Stimulated activated naive CD4-positive, alpha-beta T cell (primary cell): ENCODE measurements at places on chromosomes 2 and 18.

- no peak for DNase-seq
These were observed 132.3 kb downstream of the RTP5 start for GRCh38 chr2:242001853-242002252.

DNA sequence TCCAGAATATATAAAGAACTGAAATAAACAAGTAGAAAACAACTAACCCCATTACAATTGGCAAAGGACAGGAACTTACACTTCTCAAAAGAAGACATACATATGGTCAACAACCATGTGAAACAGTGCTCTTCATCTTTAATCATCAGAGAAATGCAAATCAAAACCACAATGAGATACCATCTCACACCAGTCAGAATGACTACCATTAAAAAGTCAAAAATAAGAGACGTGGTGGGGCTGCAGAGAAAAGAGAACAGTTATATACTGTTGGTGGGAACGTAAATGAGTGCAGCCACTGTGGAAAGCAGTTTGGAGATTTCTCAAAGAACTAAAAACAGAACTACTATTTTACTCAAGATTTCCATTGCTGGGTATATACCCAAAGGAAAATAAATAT, 1696.3 kb upstream of the TMEFF2 start:
- no peak for DNase-seq

DNA sequence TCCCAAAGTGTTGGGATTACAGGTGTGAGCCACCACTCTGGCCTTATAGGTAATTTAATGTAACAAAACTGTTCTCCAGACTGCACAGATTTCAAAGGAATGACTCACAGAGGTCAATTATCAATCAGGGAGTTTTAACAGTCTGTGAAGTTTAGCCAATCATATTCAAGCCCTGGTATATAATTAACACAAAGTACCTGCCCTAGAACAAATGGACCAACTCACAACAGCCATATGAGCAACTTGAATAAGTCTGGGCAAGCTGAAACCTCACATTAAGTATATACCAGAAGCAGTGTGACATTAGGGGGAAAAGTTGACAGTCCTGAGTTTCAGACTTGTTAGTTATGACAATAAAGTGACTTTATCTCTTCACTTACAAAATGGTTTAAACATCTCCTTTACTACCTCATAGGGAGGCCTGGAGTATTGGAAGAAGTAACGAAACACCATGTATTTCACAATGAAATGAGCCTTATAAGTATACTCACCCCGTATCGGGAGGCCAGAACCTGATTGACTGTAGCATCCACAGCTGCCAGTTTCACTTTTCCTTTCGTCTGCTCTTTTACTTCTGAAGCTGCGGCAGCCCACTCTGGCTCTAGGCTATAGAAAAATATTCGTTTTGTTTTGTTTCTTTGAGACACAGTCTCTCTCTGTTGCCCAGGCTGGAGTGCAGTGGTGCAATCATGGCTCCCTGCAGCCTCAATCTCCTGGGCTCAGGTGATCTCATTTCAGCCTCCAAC, 22.2 kb downstream of the PDIA6 start:
- DNase-seq = no peak

- DNase-seq = no peak
These were observed 59.9 kb downstream of the SH3RF3 start for GRCh38 chr2:109188898-109189297.

GRCh38 chr2:207156451-207157161, 9.1 kb downstream of the KLF7 start:
- no peak for DNase-seq

DNA sequence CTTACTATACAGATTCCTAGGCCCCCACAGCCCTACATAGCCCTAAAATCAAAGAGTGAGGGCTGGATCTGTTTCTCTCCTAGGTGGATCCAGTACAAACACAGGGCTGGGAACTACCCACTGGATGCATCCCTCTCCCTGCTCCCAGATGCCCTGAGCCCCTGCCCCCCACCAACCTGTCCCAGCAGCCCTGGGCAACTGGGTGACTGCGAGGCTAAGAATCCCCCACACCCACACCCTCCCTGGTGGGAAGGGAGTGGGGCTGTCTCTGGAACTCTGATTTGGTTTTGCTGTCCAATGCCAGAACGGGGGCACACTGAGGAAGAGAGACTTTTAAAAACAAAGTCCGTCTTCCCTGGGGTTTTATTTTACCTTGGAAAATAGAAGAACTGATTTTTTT, 113.1 kb downstream of the SMAD7 start:
- DNase-seq = no peak

GRCh38 chr2:54638103-54638502, 85.4 kb upstream of the EML6 start:
- no peak for DNase-seq

- DNase-seq = no peak
These were observed 36.5 kb upstream of the HTR2B start for GRCh38 chr2:231161252-231161839.

DNA sequence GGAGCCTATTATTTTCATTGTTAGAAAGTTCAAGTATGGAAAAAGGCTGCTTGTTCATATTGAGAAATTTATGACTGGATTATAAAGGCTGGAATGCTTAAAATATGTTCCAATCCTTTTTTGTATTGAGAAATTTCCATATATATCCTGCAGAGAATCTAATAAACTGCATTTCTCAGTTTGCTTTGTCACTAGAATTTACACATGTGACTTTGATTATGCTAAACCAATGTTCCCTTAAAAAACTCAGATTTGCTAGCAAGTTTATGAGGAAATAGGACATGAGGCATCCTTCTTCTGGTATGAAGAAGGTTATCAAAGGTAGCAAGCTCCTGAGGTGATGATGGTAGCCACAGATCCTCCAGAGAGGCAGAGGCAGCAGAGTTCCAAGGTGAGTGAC, 29.2 kb upstream of the DSEL start:
- DNase-seq = no peak

- DNase-seq = no peak
These were observed 13.9 kb downstream of the CNDP2 start for GRCh38 chr18:74509856-74510769.

DNA sequence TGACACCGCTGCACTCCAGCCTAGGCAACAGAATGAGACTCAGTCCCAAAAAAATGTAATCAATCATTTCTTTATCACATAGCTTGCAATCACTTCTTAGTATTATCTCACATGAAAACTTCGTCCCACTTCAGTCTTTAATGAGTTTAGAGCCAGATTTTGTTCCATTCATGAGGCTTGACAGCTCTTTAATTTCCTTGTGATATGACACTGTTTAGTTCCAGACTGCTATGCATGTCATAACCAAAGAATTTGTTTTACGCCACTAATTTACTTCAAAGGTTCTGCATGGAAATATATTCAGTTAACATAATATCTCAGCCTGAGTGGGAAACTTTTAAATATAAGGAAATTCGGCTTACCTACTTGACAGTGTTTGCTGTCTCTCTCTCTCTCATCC, 113.1 kb downstream of the ZNF532 start:
- no peak for DNase-seq

DNA sequence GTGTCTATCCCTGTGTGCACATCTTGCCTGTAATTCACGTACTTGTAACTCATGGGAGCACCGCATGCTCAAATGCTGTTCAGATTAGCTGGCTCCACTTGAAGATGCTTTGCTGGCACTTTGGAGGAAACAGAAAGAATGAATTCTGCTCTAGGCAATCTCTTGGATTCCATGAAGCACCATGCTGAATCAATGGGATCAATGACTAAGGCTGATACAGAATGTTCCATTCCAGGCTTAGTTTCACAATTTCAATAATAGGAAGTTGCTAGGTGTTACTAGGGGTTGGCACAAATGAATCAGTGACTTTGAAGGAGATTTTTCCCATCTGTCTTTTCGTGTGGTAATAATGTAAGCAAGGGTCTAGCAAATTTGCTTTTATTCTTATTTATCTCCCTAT, 328.8 kb downstream of the OSR1 start:
- DNase-seq = no peak

DNA sequence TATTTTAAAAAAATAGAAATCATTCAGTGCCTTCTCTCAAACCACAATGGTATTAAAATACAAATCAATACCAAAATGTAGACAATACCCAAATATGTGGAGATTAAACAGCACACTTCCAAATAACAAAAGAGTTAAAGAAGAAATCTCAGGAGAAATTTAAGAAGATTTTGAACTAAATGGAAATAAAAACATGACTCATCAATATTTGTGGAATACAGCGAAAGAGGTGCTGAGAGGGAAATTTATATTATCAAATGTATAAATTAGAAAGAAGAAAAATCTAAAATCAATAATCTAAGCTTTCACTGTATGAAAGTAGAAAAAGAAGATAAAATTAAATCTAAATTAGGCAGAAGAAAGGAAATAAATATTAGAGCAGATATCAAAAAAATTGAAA, 233.1 kb downstream of the RPIA start:
- no peak for DNase-seq

DNA sequence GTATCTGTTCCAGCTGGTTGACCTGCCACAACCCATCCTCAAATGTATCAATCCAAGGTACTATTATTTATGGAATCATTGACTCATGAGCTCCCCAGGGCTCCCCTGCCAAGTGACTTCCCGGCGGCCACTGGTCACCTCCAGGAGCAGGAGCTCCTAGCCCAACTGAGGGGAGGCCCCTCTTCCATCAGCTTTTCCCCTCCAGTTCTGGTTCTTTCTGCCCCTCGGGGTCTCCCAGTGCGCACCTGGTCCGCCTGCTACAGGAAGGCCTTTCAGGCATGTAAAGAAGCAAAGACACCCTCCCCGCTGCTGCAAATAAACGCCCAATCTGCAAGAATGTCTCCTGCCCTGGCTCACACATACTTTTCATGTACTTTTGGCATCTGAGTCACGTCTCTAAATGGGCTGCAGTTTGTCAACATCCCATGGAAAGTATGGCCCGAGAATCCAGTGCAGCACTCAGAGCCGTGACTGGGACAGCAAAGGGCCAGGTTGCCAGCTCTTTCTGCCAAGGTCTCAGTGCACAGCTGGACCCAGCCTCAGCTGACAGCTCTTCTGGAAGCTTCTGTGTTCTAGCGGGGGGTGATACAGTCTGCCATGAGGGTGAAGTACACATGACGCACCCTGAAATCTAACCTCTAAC, 41.4 kb downstream of the KLHL29 start:
- no peak for DNase-seq

DNA sequence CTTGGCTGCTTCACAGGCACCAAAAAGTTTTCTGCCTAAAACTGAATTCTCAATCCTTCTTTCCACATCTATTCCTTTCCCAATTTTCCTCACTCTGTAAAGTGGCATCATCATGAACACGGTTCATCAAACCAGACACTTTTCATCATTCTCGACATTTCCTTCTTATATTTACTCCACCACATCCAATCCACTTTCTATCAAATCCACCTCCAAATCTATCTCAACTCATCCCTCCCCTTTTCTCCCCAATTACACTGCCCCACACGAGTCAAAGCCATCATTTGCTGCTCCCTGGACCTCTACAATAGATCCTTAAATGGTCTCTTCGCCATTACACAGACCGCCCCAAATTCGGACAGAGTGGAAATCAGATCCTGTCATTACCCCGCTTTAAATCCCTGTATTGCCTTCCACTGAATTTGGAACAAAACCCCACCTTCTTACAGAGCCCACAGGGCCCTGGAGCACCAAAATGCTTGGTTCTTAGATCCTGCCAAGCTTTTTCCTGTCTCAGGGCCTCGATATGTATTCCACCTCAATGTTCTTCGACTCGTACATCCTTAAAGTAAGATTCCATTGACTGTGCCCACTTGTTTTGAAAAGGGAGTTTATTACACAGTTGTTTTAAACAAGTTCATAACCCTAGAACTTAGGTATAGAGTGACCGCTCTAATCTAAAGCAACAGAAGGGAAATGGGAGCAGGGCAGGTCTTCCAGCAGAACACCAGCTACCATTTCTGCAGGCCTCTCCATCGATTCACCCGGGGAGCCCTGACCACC, 856 bp downstream of the ACAA2 start:
- no peak for DNase-seq

DNA sequence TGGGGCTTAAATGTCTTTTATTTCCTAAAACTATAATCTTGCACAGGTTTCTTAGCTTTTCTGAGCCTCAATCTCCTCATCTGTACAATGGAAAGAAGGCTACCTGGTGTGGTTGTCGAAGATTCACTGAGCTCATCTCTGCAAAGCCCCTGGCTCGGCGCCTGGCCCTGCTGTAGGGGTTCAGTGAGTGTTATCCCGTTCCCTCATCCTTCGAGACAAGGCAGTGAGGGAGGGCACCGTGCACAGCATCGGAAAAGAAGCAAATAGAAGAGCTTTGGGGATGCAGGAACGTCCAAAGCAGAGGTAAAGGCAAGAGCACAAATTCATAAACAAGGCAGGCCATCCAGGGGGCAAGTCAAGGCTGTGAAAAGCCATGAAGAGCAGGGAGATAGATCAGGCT, 41.2 kb upstream of the ATG16L1 start:
- DNase-seq = no peak

DNA sequence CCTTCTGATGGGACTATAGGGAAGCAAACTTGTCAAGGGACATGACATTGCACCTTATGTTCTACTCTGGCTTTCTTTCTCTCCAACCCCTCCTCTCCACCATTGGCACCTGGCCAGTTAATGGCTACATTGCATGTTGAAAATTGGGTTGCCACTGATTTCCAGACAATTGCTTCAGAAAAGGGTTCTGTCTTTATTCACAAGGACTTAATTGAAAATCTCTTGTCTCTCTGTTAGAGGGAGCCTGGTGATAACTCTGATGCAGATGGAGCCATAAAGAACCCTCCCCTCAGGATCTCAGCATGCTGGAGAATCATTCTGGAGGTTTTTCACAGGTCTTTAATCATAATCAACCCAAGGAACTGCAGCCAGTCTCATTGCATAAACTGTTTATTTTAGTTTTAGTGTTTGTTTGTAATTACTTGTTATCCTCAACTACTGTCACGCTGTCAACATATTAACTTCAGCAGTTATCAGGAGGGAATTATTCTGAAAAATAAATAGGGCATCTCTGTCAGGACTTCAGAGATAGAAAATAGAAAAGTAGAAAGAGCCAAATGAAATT, 316.8 kb downstream of the RIT2 start:
- no peak for DNase-seq

- DNase-seq = no peak
These were observed 207.6 kb upstream of the VWC2L start for GRCh38 chr2:214203214-214203613.

GRCh38 chr18:22872900-22873537, 60.1 kb upstream of the RBBP8 start:
- DNase-seq = no peak

DNA sequence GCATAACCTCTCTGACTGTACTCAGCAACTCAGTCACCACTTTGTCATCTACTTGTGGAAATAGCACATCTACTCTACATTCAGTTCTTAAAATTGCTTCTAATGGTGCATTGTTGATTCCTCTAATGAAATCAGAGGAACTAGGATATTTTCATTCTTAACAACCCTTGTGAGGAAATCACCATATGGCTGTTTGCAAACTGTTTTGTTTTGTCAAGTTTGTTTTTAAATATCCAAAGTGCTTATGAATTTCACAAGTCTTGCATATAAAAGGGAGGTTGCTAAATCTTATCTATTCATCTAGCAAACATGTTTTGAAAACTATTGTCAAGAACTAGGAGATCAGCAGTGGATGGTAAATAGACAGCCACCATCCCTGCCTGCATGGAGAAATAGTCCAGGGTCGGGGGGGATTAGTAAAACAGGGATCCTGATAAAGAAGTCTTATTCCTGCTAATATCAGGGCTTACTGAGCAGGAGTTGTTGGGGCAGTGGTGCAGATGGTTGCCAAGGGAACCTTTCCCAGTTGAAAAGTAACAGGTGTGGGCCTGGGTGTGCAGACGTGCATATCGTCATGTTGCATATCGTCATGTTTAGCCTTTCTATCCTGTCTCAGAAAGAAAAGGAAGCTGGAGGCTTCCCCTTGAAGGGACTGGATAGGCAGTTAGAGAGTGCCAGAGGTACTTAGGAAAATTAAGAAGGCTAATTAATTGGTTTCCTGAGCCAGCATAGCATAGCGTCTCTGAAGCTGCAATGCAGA, 7.5 kb upstream of the MYO3B start:
- no peak for DNase-seq

GRCh38 chr18:70385474-70385873, 96.6 kb downstream of the SOCS6 start:
- DNase-seq = no peak
